Activated CD4-positive, CD25-positive, alpha-beta regulatory T cell treated with anti-CD3 and anti-CD28 coated beads, Interleukin-2, amount 50 U/mL, for 72 hours (primary cell): ENCODE measurements at places on chromosomes 1 and 21.

- no peak for DNase-seq
Measured at GRCh38 chr21:46557469-46557868, 47.4 kb downstream of the S100B start.

- no peak for DNase-seq
Measured at GRCh38 chr1:14616632-14617396, 18.3 kb downstream of the KAZN start.

DNA sequence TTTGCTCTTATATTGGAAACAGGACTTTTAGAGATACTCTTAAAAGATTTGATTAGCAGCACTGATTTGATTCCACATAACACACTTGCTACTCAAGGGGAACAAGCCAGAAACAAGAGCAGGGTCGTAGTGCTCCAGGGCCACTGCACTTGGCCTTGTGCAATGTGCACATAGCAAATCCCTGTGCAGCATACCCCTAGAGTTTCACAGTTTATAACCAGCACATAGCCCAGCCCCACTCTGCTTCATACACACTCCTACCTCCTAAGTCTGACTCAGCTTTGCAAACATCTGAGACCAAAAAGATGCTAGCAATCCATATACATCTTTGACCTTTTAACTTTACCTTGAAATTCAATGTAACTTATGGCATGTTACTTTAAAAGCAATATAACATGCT, 157.6 kb downstream of the VAV3 start:
- DNase-seq: no peak

GRCh38 chr21:17472592-17473271, 40.1 kb upstream of the CXADR start:
- DNase-seq: no peak
